Stimulated activated CD8-positive, alpha-beta memory T cell treated with anti-CD3 and anti-CD28 coated beads, Interleukin-4, amount 100 ng/mL, for 4 hours (primary cell): ENCODE measurements at places on chromosomes 3 and 15.

DNA sequence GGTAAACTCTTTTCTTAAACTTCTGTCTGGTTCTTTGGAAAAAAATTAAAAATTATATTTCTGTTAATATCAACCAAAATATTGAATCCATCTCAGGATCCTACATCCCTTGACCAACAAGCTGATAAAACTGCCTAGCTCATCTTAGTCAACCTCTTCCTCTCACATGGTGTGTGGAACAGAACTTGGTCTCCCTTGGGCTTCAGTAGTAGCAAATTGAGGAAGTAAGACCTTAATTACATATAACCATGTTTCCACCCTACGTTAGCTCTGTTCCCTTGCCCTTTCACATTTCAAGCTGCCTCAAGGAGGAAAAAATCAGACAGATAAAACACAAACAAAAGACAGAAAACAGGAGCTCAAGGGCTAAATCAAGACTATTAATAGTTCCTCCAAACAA is 116.4 kb downstream of the GREM1 start:
- no peak for DNase-seq

GRCh38 chr3:27521179-27521871 is 37.1 kb upstream of the SLC4A7 start:
- DNase-seq, result no peak

- no peak for DNase-seq
These were observed 71.1 kb upstream of the XCR1 start for GRCh38 chr3:46098319-46098761.

- no peak for DNase-seq
These were observed 240.2 kb downstream of the ADAMTS17 start for GRCh38 chr15:100101426-100102089.

GRCh38 chr15:84112025-84112424 is 123.5 kb upstream of the GOLGA6L4 start:
- DNase-seq, result no peak

GRCh38 chr3:104632947-104633346 is 733.8 kb upstream of the ALCAM start:
- no peak for DNase-seq

GRCh38 chr3:51123531-51123930 is 261.6 kb upstream of the MANF start:
- no peak for DNase-seq

DNA sequence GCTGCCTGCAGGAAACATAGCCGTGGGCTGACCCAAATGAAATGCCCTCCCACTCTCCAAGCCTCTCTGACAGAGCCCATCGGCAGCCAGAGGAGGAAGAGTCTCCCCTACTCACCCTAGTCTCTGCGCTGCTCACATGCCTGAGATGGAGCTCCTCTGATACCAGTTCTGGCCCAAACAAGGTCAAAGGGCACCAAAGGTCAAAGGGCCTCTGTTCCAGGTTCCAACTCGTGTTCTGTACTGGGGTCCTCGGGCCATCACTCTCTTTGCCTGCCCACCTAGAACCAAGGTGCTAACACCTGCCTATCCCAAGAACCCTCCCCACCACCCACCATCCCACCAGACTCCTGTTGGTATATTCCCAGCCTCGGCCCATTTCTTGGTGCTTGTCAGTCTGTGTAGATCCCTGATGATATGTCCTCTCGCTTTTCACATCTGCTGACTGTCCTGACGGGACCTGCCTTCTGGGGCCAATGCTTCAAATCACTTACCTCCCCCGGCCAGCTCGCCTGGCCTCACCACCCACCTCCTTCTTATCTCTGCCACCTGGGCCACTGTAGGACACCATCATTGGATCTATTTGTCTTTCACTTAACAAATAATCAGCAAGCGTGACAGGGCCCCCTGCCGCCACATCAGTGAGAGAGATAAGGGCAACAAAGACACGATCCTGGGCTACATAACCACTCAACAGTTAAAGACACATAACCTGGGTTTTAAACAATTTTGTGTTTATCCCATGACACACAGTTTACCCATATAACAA is 90.4 kb downstream of the SRGAP3 start:
- no peak for DNase-seq

DNA sequence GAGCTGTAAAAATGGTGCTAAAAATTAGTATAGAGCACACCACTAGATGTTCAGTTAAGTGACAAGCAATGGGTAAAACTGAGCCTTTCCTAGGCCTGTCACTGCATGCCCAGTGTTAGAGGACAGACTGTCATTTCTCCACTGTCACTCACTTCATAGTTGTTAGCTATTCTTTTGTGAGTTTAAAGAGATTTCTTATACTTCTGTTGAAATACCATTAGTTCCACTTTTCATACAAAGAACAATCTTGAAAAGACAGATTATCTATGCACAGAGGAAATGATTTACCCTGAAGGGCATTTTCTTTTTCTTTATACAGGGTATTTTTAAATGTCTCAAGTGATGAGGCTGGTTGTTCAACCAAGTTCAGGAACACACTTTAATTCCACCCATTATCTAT is 28.3 kb upstream of the CHMP2B start:
- DNase-seq, result no peak

GRCh38 chr3:150083655-150084042 is 113.0 kb upstream of the PFN2 start:
- DNase-seq, result no peak
